ENCODE measurements at places on chromosomes 2 and 18.

DNA sequence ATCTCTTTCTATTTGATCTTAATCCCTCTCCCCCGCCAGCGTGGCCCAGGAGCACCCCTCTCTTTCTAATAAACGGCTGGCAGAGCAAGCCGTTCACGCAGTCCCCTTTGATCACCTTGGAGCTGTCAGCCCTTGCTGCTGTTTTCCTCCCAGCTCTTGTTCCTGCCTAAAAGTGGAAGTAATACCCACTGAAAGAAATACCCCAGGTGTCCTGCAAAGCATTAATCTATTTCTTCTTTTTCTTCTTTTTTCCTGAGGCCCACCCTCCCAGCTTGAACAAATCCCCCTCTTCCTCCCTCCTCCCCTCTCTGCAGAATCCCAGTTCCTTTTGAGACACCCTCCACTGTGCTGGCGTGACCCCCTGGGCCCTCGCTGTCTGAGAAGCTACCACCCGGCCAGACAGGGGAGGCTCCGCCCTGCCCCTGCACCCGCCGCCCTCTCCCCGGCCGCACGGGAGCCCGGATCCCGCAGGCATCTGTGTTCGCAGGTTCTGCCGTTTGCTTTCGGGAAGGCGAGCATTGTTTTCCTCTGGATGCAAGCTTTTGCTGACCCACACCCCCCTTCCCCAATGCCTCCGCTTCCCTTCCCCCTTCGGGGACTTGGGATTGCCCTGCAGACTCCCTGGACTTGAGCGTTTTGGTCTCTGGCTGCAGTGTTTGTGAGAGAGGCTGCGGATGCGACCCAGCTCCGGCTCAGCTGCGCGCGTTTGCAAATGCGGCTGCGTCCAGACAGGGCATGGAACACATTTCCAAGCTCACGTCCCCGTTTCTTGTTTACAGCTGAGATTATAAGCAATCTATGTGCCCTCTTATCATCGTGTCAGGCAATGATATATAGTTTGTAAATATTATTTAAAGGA lies 631.5 kb downstream of the NYAP2 start:
- ATAC-seq = peak; percentile 48

DNA sequence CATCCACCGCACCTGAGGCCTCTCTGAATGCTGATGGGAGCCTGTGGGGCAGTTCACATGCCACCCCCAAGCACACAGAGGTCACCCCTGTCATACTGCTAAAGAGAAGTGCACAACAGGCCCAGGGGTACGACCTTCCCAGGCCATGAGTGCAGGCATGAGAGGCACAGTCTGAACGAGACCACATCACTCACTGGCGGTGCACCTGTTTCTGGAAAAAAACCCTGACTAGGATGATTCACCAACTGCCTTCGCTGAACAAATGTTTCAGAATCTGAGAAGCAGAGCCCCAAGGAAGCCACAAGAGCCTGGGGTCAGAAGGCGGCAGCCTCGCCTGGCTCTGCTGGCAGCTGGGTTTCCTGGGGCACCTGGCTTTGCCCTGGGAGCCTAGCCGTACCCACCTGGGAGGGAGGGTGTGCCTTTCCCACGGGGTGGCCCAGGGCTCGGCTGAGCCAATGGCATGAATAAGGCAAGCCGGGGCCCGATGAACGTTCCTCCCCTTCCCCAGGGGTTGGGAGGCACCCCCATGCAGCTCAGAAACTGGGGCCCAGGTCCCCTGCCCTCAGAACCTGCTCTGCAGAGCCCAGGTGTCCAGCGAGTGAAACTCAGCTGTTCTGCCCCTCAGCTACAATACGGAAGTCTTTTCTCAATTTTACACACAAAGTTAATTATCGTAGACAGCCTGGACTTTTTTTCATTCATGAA lies 73.8 kb downstream of the HDAC4 start:
- peak; percentile 95 for ATAC-seq

DNA sequence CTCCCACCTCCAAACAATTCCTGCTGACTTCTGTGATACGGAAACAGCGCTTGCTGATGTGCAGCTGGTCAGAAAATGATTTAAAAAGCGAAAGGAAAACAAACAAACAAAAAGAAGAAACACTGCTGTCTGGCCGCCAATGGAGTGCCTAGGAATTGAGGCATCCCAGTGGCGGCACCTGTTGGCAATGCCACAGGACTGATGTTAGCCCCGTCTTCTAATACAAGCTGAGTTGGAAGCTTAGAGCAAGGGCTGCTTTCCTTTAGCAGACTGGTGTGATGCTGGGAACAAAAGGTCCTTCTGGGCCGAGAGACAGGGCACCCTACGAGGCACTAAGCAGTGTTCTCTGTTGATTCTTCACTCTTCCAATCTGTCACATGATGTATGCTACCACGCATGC lies 163.6 kb upstream of the REV1 start:
- no peak for ATAC-seq

GRCh38 chr2:161681046-161681445 lies 56.8 kb downstream of the SLC4A10 start:
- ATAC-seq = no peak

DNA sequence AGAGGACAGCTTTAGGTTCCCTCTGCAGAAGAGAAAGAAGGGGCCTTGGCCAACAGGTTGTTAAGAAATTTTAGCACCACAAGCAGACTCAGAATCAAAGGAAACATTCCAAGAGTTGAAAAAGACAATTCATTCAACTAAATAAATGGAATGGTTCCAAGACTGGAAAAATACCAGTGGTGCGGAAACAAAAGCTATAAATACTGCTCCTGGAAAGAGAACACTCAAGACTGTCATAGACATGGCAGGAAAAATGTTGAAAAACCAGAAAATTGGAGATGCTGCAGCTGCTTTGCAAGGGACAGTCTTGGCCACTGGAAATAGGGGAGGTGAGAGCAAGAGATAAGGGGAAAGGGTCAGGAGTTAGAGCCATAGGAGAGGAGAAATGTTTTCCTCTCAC lies 312.7 kb upstream of the CYRIA start:
- ATAC-seq = no peak

DNA sequence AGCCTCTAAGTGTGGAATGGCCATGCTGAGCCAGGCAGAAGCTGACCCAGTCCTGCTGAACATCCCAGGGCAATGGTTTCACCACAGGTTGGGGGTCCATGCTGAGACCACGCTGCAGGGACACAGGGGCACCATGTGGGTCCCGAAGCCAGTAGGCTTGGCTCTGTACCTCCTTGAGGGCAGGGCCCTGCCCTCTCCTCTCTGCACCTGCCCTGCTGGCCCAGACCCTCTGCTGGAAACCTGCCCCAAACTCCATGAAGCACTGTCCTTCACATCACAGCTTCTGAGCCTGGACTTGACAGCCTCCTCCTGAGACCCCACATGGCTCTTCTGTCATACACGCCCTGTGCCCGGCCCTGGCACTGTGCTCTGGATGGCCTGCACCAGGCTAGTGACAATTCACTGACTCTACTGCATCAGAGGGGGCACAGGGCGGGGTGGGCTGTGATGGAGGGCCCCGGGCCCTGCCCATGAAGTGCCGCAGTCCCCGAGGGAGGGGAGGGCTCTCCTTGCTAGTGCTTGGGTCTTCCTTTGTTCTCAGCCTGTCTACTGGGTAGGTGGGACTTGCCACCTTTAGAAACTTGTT lies 24.7 kb downstream of the HS6ST1 start:
- no peak for ATAC-seq

DNA sequence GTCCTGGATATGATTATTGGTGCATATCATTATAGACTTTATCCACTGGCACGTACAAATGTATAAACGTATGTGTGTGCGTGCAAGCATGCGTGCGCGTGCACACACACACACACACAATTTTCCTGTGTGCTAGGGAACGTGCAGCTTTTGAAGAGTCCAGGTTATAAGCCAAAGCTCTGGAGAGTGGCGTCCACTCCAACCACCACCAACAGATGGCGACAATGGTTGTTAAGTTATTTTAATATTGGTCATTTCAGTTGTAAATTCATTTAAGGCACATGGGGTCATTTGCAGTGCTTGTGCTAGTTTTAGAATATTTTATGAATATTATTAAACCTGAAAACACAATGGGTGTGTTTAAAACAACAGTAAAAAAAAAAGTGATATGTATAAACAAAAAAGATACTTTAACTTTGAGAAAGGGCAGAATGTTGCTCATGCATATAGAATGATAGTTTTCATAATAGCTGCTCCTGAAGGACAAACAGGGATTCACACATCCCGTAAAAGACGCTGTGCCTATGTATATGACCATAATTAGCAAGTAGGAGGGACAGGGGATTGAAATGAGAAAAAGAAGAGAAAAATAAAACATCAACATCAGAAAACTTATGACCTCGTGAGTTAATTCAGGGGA lies 124.2 kb upstream of the ITGB6 start:
- ATAC-seq = no peak

GRCh38 chr2:144233733-144234541 lies 286.0 kb downstream of the ZEB2 start:
- ATAC-seq = peak; percentile 58

GRCh38 chr2:177282787-177283572 lies 18.5 kb upstream of the NFE2L2 start:
- no peak for ATAC-seq

DNA sequence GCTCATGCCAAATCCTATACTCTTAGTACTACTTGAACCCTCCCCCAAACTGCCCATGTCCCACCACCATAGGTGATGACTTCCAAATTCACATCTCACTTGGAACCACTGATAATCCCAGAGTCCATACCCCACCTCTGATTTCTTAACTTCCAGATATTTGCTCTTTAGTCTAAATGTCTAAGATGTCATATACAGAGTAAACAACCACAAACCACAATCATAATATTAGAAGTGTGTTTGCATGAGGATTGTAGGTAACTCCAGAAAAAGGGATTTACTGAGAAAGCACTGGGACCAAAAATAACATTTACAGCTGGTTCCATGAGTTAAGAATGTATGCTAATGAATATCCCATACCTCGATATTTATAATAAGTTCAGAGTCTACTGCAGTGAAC lies 146.2 kb downstream of the ZNF385B start:
- ATAC-seq = no peak

- no peak for ATAC-seq
These were observed 50.2 kb upstream of the RAPGEF4 start for GRCh38 chr2:172685467-172685866.

GRCh38 chr2:774436-774835 lies 97.2 kb upstream of the TMEM18 start:
- no peak for ATAC-seq

GRCh38 chr2:55180374-55180773 lies 51.7 kb downstream of the CLHC1 start:
- no peak for ATAC-seq

DNA sequence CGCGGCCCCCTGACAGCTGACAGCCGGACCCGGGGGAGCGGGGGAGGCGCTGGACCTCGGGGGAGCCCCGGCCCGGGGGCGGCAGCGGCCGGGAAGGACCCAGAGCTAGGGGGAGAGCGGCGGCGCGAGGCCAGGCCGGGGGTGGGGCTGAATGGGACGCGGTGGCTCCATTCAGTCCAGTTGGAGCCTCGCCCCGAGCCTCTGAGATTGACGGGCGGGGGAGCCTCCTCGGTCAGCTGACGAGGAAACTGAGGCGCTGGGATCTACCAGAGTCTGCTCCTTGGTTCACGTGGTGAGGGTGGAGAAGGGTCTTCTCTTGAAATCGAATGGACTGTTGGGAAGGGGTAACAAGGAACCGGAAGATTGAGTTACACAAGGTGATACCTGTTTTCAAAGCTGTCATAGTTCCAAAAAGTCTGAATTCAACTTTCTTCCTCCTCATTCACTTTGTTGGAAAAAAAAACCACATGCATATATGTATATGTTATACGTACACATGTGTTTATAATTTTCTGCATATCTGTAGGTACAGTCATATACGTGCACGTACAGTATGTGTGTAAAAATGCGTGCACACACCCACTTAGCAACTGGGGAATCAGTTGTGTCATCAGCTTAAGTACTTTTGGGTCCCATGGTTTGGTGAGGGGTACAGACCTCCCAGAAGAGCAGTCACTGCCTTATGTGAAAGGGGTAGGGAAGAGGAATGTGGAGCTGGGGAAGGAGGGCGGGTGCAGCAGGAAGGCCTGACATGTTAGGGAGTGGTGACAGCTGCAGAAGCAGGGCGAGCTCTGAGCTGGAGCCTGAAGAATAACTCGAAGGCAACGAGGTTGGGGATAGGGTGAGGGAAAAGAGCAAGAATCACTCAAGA lies 628 bp downstream of the PPP1R7 start:
- ATAC-seq = no peak

DNA sequence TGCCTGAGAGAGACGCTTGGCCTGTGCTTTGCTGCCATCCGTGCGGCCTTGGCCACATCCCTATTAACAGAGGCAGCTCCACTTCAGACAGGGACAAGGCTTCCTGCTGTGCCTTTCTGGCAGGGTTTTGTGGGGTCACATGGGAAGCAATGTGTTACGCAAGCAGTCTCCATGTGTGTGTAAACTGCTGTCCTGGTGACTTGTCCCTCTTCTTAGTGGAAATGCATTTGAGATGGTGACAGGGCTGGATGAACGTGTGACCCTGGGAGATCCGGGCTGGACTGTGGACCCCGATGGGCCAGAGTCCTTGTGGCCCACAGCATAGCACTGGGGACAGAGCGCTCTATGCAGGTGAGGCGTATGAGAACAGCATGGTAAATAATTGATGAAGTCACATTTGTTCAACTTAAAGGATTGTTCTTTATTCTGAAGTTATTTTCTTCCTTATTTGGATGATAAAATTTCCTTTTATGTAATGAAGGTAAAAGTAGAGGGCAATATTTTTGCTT lies 23.2 kb downstream of the ASB1 start:
- ATAC-seq = no peak

GRCh38 chr2:214737188-214737587 lies 72.3 kb downstream of the BARD1 start:
- peak; percentile 95 for ATAC-seq

DNA sequence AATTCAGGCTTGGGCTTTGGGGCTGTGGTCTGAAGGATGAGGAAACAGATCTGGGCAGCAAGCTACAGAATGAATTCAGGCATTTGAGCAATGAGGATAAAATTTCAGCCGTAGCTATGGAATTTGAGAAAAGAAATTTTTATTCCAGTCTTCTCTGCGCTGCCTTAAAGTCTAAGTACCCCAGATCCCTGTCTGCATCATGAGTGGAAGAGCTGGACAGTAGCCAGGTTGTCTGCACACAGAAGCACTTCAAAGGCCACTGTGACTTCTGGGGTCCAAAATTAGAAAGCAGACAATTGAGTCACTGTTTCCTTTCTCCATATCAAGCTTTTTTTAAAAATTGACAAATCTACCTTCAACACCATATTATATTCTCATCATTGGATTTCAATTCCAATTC lies 787.6 kb upstream of the GCFC2 start:
- ATAC-seq = no peak

DNA sequence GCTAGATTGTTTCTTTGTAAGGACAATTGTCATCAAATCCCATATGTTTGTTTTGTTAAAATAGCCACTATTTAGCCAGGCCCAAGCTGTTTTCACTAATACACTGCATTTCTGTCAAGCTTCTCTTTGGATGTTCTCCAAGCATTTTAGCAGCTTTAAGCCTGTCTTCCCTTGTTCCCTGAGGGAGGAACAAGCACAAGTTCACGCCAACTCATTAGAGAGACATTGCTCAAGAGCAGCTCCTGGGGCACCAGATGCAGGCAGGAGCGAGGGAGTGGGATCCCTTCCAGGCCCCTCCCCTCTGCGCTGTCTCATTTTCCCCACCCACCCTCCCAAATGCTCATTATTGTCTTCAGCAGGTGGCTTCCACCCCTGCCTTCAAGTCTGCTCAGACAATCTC lies 32.6 kb upstream of the PPP3R1 start:
- no peak for ATAC-seq

- ATAC-seq = no peak
These were observed 9.0 kb upstream of the SLC35F6 start for GRCh38 chr2:26754972-26755670.

- peak; percentile 88 for ATAC-seq
These were observed 89.3 kb downstream of the TRIP12 start for GRCh38 chr2:229832510-229832898.

GRCh38 chr2:67880291-67880761 lies 182.5 kb downstream of the C1D start:
- no peak for ATAC-seq

GRCh38 chr18:9206421-9206820 lies 69.8 kb downstream of the ANKRD12 start:
- no peak for ATAC-seq

Measured in activated CD4-positive, CD25-positive, alpha-beta regulatory T cell treated with anti-CD3 and anti-CD28 coated beads, Interleukin-2, amount 50 U/mL, for 24 hours (primary cell).